ENCODE measurements at places on chromosomes 11 and 22. TPM values are rescaled to one million over a fixed set of nuclear protein-coding genes. Genes with fewer than 3 reads are reported as not detected.

Gene CYB5R3
- 46.2 TPM for total RNA-seq

Gene PDE3B
- 0.98 TPM for total RNA-seq

Gene IGSF9B
- 7.0 TPM for total RNA-seq

Gene FAM180B
- total RNA-seq: 1.4 TPM

Gene CHRM4
- total RNA-seq: 1.2 TPM

Gene EFCAB6
- total RNA-seq: 0.26 TPM

Gene BRSK2
- total RNA-seq: 0.48 TPM

Gene DTX4
- 0.30 TPM for total RNA-seq

Gene LDHA
- total RNA-seq: 518 TPM

Data from A375 (cell line).